ENCODE measurements at places on chromosomes 3 and 15. TPM values are rescaled to one million over a fixed set of nuclear protein-coding genes. Genes with fewer than 3 reads are reported as not detected.

DNA sequence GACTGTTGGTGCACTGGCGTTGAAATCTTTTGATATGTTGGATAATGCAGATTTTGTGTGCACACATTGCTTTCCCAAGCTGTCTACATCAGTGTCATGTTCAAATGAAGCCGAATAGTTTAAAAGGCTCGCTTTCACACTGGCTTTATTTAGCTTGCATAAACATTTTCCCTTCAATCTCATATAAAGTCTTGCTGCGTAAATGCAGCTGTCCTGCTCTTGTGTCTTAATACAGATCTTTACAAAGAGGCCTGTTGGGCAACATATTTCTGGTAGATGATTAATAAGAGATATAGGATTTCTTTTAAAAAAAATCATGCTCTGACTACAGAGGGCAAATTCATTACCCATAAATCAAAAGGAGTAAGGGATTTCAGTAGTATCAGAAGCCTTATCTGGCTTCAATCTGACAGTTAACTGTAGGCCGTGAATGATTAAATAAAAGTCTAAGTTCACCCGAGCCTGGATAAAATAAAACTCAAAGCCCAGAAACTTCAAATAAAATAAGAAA lies 937.2 kb downstream of the FHIT start:
- DNase-seq, result no peak

- DNase-seq, result no peak
Observed at GRCh38 chr3:153617463-153617862, 455.4 kb downstream of the RAP2B start.

DNA sequence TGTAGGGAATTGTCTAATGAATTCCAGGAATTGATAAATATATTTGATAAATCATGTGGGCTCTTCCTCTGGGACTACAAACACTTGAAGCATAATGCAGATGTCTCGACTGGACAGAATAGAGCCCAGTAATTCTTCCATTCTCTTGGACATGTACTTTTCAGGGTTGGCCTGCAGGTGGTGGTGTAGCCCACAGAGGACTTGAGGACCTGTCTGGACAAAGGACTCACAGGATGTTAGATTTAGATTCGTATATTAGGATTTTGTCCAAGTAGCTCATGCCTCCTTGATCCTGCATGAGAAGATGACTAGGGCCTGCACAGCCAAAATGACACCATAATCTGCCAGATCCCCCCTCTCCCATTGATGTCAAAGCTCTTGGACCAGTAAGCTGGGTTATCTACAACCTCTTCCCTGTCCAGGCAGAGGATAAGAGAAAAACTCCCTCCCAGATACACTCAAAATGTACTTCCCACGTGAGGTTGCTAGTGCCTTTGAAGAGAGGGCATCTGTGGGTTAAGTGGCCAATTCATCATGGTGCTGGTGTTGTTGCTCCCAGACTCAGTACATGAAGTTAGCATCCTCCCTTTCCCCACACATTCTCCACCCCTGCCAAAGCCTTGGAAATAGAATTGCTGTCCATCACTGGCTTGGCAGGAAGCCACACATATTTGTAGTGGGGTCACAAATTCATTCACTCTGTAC lies 88.6 kb upstream of the ZNF280D start:
- peak; percentile 60 for DNase-seq

- no peak for DNase-seq
Observed at GRCh38 chr3:155449613-155450267, 156.3 kb upstream of the STRIT1 start.

The DAPK2 gene
- polyA plus RNA-seq, result 8.1 TPM

The ZNF770 gene
- 82.0 TPM for polyA plus RNA-seq

Data from left kidney (tissue), 8 donors.